ENCODE measurements at places on chromosomes 5 and 9. TPM values are rescaled to one million over a fixed set of nuclear protein-coding genes. Genes with fewer than 3 reads are reported as not detected.

The SEMA4D gene
- total RNA-seq, result 1.9 TPM

The DPYSL3 gene
- 53.6 TPM for total RNA-seq

The PLGRKT gene
- 49.3 TPM for total RNA-seq

The FAXDC2 gene
- 4.7 TPM for total RNA-seq

DNA sequence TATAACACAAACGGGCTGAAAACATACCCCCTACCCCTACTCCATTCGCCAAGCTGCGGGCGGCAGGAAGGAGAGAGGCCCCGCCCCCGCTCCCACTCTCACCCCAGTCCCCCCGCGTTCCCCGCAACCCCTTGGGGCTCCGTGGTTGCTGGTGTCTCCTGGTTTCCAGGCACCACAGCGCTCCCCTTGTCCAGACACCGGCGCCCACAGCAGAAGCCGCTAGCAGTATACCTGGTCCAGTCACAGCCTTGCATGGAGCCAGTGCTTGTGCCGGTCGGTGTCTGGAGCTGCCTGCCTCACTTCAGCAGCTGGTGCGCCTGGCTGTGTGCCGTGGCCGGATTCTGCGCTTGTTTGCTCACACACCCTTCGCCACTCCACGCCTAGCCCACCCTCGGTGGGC is 240.5 kb upstream of the DAB2 start:
- no peak for DNase-seq
